ENCODE measurements at places on chromosomes 5 and 9.
A peak's percentile ranks its signal among the peaks of the same experiment; 100 is the strongest.

GRCh38 chr9:124580186-124580585 is 73.0 kb upstream of the NR5A1 start:
- no peak for DNase-seq

GRCh38 chr5:146205499-146206202 is 2.2 kb downstream of the RBM27 start:
- no peak for DNase-seq

- no peak for DNase-seq
Observed at GRCh38 chr9:18240213-18240612, 233.7 kb upstream of the ADAMTSL1 start.

GRCh38 chr5:10984021-10984715 is 223.1 kb upstream of the DAP start:
- DNase-seq: no peak

DNA sequence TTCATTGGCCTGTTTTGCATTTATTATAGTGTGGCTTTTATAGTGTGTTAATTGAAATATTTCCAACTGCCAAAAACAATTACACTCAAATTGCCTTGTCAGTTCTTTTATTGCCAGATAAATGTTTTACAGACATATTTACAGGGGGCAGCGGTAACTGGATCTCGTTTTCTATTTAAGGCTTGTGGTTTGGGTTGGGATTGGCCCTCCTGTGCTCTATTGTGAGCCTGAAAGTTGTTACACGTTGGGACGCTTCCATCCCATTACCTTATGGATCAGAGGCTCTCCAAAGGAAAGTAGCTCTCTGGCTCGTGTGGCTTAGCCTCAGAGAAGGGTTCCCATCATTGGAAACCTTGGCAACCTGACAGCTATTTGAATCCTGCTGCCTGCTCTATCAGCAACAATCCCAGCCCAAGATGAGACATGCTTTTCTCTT is 20.8 kb downstream of the DNAI1 start:
- no peak for DNase-seq

DNA sequence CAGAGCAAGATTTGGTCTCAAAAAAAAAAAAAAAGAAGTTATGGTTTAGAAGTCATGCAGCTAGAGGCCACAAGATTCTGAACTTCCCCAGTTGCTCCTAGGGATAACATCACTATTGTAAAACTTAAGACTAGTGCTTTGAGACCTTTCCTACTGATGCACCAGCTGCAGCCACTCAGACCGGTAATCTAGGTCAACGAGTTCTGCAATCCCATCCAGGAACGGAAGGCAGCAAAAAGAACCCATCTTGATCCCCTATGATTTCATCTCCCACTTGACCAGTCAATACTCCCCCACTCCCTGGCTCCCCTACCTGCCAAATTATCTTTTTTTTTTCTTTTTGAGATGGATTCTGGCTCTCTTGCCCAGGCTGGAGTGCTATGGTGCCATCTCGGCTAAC is 46.9 kb upstream of the TTC39B start:
- DNase-seq: peak; percentile 19

DNA sequence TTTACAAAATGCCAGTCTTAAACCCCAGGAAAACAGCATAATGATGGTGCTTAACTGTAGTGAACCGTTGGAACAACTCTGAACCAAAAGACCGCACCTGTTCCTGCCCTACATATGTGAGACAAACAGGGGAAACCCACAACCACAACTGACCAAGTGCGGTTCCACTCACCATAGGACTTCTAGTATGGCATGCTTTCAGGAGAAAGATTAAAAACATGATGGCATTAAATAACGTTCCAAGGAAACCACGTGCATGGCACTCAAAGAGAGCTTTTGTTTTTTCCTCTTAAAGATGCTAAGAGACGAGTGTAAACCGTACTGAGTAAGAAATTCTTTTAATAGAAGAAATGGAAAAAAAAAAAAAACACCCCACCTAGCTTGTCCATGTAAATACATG is 119.8 kb downstream of the SSBP2 start:
- DNase-seq: no peak

DNA sequence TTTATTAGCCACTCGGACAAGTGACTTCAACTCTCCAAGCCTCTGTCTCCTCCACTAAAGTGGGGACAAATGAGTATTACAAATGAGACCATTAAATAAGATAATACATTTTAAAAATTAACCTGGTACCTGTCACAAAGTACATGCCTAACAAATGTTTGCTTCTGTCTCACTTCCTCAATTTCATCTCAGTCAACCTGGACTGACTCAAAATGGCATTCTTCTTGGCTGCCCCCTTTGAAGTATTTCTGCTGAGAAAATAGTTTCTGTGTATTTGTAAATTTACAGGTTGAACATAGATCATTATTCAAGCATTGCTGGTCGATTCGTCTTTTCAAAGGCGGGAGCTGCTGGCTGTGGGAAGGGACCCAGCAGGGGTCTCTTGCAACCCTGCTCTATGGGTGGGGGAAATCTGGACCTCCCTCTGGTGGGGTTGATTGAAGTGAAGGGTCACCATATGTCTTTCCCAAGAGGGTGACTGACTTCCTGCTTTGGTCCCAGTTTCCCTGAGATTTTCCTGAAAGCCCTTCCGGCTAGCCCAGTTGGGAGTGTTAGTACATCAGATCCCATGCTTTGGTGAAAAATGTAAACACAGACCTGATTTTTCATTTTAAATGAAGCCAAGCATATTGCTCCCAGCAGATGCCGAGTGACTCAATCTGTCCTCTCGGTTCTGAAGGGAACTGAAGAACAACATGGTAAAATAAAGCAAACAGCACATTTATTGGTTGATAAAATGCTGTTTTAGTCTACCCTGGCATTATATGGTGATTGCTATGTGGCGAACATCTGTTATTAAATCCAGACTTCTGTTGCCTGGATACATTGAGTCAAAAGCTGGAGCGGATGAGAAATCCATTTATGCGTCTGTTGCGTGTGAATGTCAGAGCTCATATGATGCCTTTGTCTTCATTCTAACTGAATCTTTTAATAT is 73.0 kb downstream of the KCNIP1 start:
- DNase-seq: no peak

DNA sequence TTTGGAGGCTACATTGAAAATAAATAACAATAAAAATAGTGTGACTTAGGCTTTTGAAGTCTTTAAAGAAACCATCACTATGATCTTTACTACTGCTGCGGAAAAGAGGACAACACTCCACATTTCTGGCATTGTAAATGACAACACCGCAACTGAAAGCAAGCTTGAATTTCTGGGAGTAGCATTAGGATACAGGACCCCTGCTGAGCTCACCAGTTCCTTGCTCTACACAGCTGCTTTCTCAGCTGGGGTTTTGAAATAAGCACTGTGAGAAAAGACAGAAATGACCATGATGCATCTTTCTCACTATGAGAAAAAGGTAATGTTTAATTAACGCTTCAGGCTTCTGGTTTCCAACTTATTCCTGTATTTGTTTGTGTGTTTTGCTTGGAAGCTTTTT is 168.0 kb downstream of the TAF11L14 start:
- DNase-seq: no peak

DNA sequence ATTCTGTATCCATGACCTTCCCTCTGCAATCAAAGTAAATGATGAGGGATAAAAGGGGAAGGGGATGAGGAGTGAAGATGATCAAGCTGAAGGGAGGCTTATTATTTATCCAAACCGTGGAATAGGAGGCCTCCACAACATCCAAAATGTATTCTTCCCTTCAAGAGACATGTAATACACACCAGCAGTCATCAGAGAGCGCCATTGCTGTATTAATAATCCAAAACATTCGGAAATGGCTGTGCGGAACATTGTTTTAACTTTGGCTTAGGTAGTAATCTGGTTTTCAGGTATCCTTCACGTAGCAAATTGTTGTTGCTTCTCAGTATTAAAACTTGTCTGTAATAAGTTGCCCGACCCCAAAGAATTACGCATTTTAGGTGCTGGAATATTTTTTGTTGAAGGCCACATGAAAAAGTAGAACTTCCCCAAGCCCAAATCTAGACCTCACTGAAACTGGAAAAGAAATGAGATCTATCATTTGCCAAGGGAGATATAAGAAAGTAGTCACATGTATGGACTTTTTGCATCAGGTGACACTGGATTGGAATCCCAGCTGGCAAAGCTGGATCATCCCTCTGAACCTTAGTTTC is 2.6 kb upstream of the BOD1 start:
- DNase-seq: peak; percentile 85

DNA sequence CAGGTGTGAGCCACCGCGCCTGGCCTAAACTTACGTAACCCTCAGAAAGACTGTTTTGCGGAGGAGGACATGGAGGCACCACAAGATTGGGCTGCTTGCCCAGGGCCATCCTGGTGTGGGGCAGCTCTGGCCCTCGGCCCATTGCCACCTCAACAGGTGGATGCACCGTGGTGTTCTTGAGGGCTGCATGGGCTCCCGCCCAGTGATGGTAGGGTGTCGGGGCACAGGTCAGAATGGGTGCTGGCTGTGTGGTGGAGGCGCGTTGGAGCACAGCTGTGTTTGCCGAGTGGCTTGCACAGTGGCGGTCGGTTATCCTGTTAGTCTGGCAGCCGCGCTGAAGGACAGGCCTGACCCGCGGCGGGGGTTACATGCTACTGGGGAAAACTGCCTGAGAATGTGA is 196.9 kb downstream of the CACNA1B start:
- DNase-seq: no peak

- no peak for DNase-seq
Observed at GRCh38 chr5:150641824-150642566, 1.5 kb downstream of the SYNPO start.

DNA sequence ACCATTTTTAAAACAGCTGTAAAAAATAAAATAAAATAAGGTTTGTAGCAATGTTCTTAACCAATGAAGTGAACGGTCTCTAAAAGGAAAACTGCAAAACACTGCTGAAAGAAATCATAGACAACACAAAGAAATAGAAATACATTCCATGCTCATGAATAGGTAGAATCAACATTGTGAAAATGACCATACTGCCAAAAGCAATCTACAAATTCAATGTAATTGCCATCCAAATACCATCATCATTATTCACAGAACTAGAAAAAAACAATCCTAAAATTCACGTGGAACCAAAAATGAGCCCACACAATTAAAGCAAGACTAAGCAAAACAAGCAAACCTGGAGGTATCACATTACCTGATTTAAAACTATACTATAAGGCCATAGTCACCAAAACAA is 67.6 kb upstream of the RGMB start:
- DNase-seq: no peak

GRCh38 chr9:137452761-137453642 is 6.1 kb downstream of the NSMF start:
- no peak for DNase-seq

DNA sequence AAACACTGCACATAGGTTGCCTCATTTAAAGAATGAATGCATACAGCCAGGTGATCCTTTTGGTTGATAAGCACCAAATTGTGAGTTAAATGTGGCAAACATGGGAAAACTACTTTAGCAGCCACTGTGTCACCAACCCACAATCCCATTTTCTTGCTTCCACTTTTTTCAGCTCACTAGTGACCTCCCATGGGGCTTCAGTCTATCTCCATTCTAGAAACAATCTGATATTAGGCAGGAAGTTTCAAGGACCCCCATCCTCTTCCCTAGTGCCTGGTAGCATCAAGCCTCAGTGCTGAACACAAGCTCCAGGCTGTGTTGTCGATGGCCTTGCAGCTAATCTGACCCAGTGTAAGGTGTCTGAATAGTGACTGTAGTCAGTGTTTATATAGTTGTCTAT is 66.2 kb downstream of the PLPPR1 start:
- DNase-seq: no peak

- no peak for DNase-seq
Observed at GRCh38 chr5:177306674-177307543, 3.3 kb downstream of the PRELID1 start.

- no peak for DNase-seq
Observed at GRCh38 chr5:158398360-158399201, 539.6 kb upstream of the CLINT1 start.

GRCh38 chr9:130201974-130202373 is 29.8 kb downstream of the NCS1 start:
- DNase-seq: no peak

GRCh38 chr5:154076240-154076922 is 37.6 kb downstream of the MFAP3 start:
- peak; percentile 71 for DNase-seq

DNA sequence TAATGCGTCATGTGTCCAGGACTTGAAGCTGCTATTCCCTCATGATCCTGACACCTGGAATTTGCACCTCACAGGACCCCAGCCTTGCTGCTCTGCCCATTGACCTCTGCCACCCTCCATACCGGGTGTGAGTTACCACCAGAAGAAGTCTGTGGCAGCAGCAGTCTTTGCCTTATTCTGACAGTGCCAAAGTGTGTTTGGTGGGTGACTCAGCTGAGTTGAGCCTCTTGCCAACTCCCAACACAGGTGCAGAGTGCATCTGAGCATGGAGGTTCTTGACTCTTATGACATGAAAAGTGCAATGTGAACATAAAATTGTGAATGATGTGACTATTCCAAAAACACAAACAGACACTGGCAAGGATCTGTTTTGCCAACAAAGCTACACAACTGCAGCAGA is 1166.5 kb upstream of the CDH18 start:
- peak; percentile 82 for DNase-seq

DNA sequence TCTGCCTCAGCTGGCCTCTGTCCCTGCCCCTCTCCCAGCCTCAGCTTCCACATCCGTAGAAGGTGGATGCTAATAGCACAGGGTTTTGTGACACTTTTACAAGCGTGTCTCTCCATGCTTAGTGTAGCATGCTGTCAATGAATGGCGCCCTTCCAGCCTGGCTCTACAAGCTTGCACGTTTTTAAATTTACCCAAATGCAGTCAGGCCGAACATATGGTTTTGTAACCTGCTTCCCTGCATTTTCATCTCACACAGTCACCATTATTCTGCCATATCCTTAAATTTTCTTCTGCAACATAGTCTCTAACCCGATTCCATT is 28.8 kb downstream of the FAM163B start:
- peak; percentile 27 for DNase-seq

DNA sequence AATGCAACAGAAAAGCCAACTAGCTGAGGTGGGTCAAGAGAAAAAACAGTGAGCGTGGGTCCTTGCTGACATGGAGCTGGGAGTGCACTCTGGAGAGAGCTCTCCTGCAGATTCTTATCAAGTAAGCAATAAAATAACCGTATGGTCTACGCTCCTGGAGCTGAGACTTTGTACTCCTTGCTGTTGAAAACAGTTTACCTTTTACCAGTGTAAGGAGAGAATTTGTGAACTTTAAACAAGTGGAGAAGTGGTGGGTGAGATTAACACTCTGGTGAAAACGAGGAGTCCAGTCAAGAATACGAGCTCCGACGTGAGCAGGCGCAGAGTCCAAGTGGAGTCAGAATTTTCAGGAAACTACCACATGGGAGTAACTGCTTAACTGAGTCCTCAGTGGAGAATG is 156.1 kb upstream of the ERCC6L2 start:
- DNase-seq: no peak
